ENCODE measurements at places on chromosomes 2 and 18. TPM values are rescaled to one million over a fixed set of nuclear protein-coding genes. Genes with fewer than 3 reads are reported as not detected.

GALNT13 gene
- under 0.01 TPM for total RNA-seq

DCC gene
- under 0.01 TPM for total RNA-seq

CCDC138 gene
- 6.6 TPM for total RNA-seq

SPHKAP gene
- under 0.01 TPM for total RNA-seq

PLCD4 gene
- 1.4 TPM for total RNA-seq

TSPYL6 gene
- not detected for total RNA-seq

CAPG gene
- total RNA-seq, result 40.5 TPM

MDH1 gene
- total RNA-seq, result 192 TPM

POMC gene
- not detected for total RNA-seq

DLX1 gene
- total RNA-seq, result not detected

MBD1 gene
- total RNA-seq, result 114 TPM

ZAP70 gene
- total RNA-seq, result not detected

PSMA8 gene
- not detected for total RNA-seq

GTF2A1L gene
- total RNA-seq, result 0.43 TPM

TUBA3E gene
- not detected for total RNA-seq

XDH gene
- 2.0 TPM for total RNA-seq

GAL3ST2 gene
- total RNA-seq, result 0.14 TPM

IL1R2 gene
- total RNA-seq, result not detected

G6PC2 gene
- total RNA-seq, result not detected

ABCG5 gene
- total RNA-seq, result not detected
